ENCODE measurements at places on chromosomes 7 and 10.

- DNase-seq, result no peak
Measured at GRCh38 chr10:5905854-5906507, 15.9 kb downstream of the FBH1 start.

- DNase-seq, result no peak
Measured at GRCh38 chr7:36036590-36036989, 116.5 kb upstream of the EEPD1 start.

GRCh38 chr7:31171216-31171785, 119.2 kb downstream of the ADCYAP1R1 start:
- no peak for DNase-seq

DNA sequence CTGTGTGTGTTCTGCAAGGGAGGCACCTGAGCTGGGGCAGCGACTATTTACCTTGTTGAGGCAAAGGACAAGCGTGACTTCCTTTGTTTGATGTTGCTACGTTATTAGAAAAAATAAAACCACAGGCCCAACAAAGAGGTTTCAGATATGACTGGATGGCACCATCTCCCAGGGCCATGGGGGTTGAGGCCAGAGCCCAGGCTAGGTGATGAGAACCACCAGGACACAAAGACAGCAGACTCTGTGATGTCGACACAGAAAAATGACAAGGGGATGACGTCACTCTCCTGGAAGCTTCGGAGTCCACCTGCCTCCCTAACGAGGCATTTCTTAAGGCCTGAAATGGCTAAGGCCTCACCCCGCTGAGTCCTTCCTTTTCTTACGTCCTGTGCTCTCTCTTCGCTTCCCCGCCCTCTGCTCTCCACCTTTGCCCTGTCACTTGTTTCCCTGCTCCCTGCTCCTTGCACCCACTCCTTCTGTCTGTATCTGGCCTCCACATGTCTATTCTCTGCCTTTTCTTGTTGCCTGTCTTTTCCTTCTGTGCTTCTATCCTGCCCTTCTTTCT, 83.0 kb upstream of the ADRB1 start:
- DNase-seq, result no peak

DNA sequence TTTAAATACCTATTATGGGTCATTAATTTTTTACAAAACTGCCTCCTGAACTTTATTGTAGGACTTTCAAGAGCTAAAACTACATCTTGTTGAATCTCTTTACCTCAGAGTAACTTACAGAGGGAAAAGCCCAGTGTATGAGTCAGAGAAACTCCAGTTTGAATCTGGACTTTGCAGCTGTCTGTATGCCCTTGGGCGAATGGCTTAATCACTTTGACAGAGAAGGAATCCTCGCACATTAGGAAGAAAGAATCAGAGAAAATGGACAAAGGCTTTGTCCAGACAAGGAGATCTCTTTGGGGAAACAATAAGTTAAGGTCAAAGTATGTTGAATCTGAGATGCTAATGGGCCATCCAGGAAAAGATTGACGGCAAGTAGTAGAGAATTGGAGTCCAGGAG, 484.2 kb upstream of the CELF2 start:
- no peak for DNase-seq

GRCh38 chr10:102410429-102411073, 8.0 kb downstream of the PSD start:
- no peak for DNase-seq

DNA sequence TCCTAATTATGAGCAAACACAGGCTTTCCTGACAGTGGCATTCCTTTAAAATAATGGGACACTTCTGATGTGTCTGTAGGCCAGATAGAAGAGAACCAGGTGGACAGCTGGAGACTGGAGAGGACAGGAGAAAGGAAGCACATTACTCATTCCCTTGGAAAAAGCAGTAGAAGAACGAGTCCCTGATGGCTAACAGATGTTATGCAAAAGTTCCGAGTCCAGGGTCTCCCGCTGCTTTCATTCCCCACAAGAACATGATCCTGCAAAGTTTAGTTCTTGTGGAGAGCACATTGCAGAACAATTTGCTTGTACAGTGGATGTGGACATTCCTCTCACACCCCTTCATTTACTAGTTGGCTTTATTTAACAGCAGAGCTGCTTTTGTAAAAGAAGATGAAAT, 137.6 kb downstream of the GPAM start:
- DNase-seq, result no peak

DNA sequence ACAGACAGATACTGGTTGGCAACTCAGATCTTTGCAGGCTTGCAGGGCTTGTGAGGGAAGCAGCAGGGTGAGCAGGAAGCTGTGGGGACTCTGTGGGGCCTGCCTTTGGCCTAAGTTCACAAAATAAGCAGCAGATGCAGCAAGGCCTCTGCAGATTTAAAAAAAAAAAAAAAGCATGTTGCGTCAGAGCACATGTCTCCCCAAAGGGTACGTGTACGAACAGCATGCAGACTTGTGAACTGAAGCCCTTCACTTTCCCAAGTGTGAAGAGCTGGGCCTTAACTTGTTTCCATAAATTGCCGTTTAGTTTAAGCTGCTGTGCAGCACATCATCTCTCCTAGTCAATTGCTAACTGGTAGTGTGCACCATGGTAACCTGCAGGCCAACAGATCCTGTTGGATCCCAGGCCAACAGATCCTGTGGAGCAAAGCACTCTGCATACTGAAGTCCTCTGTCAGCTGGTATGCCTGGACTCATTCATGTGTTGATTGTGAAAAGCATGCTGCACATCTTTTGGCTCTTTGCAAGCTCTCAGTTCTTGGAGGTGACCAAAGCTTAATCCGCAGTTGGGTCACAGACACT, 10.8 kb upstream of the XPNPEP1 start:
- no peak for DNase-seq

DNA sequence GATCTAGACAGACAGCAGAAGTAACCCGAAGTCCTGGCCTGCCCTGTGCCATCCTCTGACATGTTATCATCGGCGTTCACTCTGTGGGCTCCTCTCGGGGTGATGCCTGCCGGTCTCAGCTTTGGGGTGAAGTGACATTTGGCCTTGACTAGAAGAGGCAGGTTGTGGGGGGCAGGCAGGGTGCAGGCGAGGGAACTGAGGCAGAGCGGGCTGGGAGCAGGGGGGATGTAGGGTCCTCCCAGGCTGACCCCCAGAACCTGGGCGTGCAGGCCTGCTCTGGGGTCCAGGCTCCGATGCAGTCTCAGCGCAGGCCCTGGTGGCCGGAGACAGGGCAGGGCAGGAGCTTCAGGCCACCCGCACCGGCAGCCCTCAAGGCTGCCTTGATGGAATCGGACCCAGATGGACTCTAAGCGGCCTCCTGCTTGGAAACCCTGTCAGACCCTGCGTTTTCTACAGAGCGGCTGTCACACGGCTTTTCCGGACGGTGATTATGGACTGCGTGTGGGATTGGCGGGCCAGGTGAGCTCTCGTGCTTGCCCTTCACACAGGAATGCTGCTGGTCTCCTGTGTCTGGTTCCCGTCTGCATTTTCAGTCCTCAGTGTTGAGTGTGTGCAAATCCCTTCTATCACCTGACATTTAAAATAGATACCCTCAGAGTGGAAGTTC, 842 bp upstream of the JAKMIP3 start:
- DNase-seq, result no peak

GRCh38 chr7:69438584-69439412, 159.5 kb upstream of the AUTS2 start:
- DNase-seq, result no peak

DNA sequence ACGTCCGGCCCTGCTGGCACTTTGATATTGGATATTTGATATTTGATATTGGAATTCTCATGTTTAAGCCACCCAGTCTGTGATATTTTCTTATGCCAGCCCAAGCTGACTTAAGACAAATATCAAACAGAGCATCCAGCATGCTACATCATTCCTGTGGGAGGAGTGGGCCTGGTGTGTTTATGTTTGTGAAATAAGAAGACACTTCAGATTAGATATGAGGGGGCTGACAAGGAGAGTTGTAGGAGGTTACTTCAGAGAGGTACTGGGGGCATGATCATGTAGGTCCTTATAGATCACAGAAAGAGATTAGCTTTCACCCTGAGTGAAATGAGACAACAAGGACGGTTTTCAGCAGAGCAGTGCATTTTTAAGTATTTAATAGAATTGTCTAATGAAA, 382.9 kb downstream of the SEMA3D start:
- DNase-seq, result no peak

DNA sequence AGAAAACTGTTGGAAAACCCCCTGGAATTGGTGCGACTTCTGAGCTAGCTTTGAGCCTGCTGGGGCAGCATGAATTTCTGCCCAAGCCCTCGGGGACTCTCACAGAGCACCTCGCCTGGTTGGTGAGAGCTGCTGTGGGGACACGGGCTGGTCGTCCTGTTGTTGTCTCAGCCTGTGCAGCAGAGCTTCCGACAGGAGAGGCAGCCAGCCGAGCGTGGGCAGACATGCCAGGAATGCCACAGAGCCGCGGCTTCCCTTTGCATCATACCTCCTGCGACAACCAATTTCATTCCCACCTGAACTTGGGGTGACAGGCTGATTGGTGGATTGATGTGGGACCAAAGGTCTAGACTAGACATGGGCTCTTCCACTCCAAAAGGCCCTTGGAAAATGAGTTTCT, 60.2 kb upstream of the NRBF2 start:
- DNase-seq, result no peak

DNA sequence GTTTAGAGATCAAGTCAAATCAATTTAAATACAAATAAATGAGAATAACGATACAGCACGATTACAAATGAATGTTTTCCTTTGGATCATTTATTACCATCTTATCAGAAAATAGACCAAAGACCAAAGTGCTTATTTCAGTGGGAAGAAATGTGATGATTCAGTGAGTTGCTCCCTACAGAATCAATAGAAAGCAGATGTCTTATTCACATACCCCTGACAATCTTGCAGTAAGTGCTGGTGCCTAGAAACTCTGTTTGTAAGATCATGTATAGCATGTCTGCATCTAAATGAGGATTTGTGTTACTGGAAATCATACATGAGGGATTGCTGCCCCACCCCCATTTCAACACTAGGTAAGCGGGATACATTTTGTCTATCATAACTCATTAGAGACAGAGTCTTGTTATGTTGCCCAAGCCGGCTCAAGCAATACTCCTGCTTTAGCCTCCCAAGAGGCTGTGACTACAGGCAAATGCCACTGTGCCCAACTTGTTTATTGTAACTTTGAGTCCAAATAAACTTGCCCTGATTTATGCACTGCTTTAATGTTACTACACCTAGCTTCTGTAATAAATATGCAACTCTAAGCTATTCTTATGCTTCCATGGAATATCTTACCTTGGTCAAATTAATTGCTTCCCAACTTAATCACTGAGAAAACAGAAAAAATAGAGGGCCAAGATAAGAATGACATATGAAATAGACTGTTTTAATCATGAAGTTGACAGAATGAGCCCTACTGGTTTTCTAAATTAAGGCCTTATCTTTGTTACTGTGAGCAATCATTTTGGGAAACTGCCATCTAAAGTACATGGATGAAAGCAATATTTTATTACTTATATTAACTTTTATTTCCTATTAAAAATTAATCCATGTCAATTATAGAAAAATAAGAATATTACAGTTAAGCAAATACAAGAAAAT, 82.5 kb downstream of the AHR start:
- no peak for DNase-seq

- no peak for DNase-seq
Measured at GRCh38 chr10:132009575-132009974, 27.9 kb upstream of the BNIP3 start.

GRCh38 chr10:114482480-114483304, 78.4 kb upstream of the AFAP1L2 start:
- no peak for DNase-seq

- no peak for DNase-seq
Measured at GRCh38 chr10:124388476-124388822, 30.3 kb downstream of the OAT start.

DNA sequence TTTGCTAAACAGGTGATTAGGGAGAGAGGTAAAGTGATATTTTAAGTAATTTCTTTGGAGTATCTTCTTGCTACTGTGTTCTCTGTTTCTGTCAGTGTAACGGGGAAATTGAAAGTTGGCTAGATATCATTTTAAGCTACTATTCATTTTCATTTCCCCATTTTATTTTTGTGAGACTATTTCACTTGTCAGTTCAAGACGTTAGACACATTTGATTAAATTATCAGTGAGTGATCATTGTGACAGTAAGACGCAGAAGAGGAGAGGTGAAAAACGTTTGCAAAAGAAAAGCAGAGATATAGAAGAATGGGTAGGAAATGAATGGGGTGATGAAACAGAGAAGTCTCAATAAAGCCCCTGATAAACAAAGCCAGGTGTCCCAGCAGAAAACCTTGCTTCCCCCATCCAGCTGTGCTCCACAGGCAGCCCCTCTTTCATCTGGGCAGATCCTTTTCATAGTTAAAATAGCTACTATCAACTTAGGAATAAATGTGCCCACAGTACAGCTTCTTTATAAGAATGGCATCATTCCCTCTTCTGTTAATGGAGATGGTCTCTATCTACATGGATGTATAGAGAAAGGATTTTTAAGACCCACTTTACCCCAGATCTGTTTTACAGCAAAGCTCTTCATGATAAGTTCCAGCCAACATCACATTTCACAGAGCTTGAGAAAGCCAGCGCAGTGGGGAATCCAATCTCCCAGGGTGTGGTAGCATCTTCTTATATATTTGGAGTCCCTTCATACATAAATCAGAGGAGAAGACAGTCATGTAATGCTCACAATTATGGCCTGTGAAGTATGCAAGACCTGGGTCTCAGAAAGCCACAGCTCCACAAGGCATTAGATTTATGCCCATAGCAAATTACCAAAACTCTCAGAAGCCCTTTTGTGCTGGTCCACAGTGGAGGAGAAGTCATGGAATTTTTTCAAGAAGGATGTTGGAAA, 138.1 kb upstream of the ITGB1 start:
- no peak for DNase-seq

- no peak for DNase-seq
Measured at GRCh38 chr10:120508966-120509365, 51.9 kb downstream of the PLPP4 start.

GRCh38 chr7:45343746-45344145, 186.2 kb downstream of the RAMP3 start:
- no peak for DNase-seq

- no peak for DNase-seq
Measured at GRCh38 chr7:122885583-122886356, 490 bp downstream of the CADPS2 start.

DNA sequence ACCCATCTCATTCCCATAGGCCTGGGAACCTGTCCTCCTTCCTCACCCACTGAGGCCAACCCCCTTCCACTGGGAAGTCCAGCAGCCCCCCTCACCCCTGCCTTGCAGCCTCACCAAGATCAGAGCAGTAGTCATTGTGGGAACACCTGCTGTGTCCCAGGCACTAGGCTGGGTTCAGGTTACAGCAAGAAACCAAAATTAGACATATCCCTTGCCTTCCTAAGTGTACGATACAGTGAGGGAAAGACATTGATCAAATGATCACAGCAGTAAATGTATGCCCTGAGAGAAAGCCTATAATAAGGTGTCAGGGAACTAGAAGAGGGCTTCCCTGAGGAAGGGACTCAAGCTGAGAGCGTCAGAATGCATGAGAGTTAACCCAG, 17.0 kb upstream of the C10orf105 start:
- DNase-seq, result no peak
